Vagina (tissue), 2 donors: ENCODE measurements at places on chromosomes 1 and 21. TPM values are rescaled to one million over a fixed set of nuclear protein-coding genes. Genes with fewer than 3 reads are reported as not detected.

The FCMR gene
- total RNA-seq = 12.3 TPM

The RUNX3 gene
- total RNA-seq = 4.2 TPM

GRCh38 chr1:35386959-35387358 is 118.5 kb downstream of the ZMYM4 start:
- no peaks in the 10 kb centered on the region for H3K27me3 ChIP-seq
- no peak for DNase-seq
- no peak overlapping the region for H3K4me3 ChIP-seq
- no peaks in the 10 kb centered on the region for H3K4me1 ChIP-seq
- H3K27ac ChIP-seq = no peak overlapping the region

DNA sequence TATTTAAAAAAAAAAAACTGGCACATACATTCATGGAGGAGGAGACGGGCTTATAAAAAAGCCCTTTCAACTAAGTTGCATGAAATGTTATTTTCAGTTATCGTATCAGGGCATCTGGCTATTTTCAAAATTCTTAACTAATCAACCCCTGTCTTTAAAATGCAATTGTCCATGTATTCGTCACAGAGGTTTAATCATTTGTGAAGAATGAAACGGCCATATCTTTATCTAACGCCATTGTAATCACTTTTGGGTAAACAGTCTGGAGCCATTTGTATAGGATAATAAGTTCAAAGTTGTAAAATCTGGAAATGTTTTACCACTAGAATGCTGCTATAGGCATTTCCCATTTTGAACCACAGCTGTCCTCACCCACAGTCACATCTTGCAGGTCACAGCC is 30.4 kb downstream of the SLC30A10 start:
- H3K4me3 ChIP-seq = no peak overlapping the region
- H3K27me3 ChIP-seq = no peaks in the 10 kb centered on the region
- H3K36me3 ChIP-seq = no peaks in the 10 kb centered on the region
- no peak for DNase-seq
- H3K4me1 ChIP-seq = no peaks in the 10 kb centered on the region

DNA sequence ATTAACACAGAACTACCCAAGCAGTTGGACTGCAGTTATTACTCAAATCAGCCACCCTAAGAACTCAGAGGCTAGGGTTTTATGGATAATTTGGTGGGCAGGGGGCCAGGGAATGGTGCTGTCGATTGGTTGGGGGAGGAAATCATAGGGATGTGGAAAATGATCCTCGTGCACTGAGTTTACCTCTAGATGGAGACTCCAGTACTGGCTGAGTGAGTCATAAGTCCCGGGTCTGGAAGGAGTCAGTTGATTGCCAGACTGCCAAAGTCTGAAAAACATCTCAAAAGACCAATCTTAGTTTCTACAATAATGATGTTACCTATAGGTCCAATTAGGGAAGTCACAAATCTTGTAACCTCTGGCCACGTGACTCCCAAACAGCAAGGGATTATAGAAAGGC is 257.5 kb upstream of the PRMT6 start:
- H3K4me3 ChIP-seq = no peak overlapping the region
- no peaks in the 10 kb centered on the region for H3K4me1 ChIP-seq
- H3K36me3 ChIP-seq = no peaks in the 10 kb centered on the region

GRCh38 chr1:205108464-205108863 is 13.3 kb downstream of the RBBP5 start:
- H3K4me1 ChIP-seq = no peaks in the 10 kb centered on the region
- H3K4me3 ChIP-seq = no peak overlapping the region
- no peaks in the 10 kb centered on the region for H3K36me3 ChIP-seq
- no peaks in the 10 kb centered on the region for H3K27me3 ChIP-seq
- H3K27ac ChIP-seq = no peak overlapping the region

The GNAT2 gene
- total RNA-seq = not detected

The LMO4 gene
- total RNA-seq = 53.8 TPM

- peaks cover 49% of the 10 kb centered on the region for H3K4me1 ChIP-seq
- H3K4me3 ChIP-seq = peak overlapping the region; percentile 64
Measured at GRCh38 chr1:223845037-223845809, 524 bp downstream of the TP53BP2 start.

DNA sequence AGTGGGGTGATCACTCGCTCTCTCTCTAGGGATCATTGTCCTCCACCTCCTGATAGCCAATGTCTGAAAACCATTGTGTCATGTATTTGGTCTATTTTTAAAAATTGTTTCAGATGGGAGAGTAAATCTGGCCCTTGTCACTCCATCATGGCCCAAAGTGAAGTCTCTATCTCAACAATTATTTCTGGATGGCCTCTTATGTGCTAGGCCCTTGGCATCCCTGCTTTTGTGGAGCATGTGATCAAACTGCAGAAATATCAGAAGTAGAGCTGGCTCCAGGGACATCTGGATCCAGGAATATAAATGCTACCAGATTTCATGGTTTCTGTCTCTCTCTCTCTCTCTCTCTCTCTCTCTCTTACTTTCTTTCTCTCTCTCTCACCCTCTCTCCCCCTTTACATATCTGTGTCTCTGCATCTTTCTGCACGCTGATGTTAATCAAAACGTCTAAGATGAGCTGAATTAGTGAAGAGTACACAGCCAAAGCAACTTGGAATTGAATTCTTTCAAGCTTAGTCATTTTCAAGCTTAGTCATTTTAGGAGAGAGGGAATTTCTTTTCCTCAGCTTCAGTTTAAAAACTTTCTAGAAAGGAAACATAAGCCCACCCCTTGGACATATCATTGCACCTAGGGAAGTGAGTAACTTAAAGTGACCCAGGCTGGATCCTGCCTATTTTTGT is 47.4 kb upstream of the DOCK7 start:
- DNase-seq = no peak
- H3K27me3 ChIP-seq = no peaks in the 10 kb centered on the region
- H3K4me3 ChIP-seq = no peak overlapping the region
- no peak overlapping the region for H3K27ac ChIP-seq
- H3K4me1 ChIP-seq = no peaks in the 10 kb centered on the region

DNA sequence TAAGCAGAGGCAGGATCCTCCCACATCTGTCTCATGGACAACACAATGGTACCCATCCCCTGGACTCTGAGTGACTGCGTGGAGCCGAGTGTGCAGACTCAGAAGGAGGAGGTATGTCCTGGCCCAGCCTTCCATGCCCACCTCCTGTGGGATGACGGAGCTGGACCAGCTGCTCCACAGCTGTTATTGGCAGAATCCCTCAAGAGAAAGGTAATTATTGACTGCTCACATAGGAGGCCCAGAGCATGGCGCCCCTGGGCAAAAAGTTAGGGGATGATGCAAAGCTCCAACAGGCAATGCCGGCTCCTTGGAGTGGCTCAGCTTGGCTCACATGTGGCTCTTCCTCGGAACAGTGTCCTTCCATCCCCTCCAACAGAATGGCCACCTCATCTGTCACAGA is 12.2 kb upstream of the ACTRT2 start:
- no peak overlapping the region for H3K27ac ChIP-seq
- no peaks in the 10 kb centered on the region for H3K4me1 ChIP-seq
- no peak overlapping the region for H3K4me3 ChIP-seq
- DNase-seq = no peak
- no peaks in the 10 kb centered on the region for H3K36me3 ChIP-seq

GRCh38 chr1:182299728-182300616 is 91.6 kb downstream of the GLUL start:
- no peaks in the 10 kb centered on the region for H3K36me3 ChIP-seq
- DNase-seq = no peak
- H3K27me3 ChIP-seq = no peaks in the 10 kb centered on the region
- peaks cover 30% of the 10 kb centered on the region for H3K4me1 ChIP-seq

DNA sequence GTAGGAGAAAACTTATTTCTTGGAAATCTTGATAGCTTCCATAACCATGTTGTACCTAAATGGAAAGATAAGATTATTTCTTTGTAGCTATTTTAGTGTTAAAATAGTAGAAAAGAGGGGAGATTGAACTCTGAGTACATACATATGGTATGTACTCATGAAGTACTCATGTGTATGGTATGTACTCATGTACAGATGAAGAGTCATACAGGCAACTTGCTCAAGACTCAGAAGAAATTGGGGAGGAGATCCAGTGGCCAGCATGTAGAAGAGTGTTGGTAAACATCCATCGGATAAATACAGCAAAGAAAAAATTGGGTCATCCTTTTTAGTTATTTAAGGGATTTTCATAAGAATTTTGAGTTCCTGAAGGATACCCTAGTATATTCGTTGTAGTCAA is 29.0 kb downstream of the MDM4 start:
- no peaks in the 10 kb centered on the region for H3K27me3 ChIP-seq
- H3K4me3 ChIP-seq = no peak overlapping the region
- no peak for DNase-seq
- peaks cover 10% of the 10 kb centered on the region for H3K4me1 ChIP-seq

The RHBDL2 gene
- total RNA-seq = 9.6 TPM

The SHISAL2A gene
- 3.2 TPM for total RNA-seq

The LRRC3 gene
- total RNA-seq = 2.5 TPM

DNA sequence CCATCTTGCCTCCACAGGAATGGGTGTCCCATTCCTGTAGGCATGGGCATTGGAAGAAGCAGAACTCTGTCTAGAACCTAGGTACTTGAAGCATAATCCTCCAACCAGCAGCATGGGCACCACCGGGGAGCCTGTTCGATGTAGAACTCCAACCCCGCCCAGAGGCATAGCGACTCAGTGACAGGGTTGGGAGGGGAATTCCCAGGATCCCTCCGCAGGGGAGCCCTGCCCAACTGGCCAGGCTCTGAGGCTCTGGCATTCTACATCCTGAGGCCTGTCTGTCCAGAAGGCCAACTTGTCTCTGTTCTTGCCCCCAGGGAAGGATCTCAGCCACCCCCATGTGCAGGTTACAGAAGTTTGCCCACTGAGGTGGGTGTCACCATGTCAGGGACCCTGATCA is 38.2 kb downstream of the CACNA1S start:
- no peaks in the 10 kb centered on the region for H3K27me3 ChIP-seq
- no peaks in the 10 kb centered on the region for H3K4me1 ChIP-seq
- no peak for DNase-seq
- H3K4me3 ChIP-seq = no peak overlapping the region

- no peak overlapping the region for H3K4me3 ChIP-seq
- H3K27ac ChIP-seq = no peak overlapping the region
- no peaks in the 10 kb centered on the region for H3K27me3 ChIP-seq
- no peaks in the 10 kb centered on the region for H3K36me3 ChIP-seq
Measured at GRCh38 chr1:1451696-1452364, 2.3 kb downstream of the ATAD3C start.

DNA sequence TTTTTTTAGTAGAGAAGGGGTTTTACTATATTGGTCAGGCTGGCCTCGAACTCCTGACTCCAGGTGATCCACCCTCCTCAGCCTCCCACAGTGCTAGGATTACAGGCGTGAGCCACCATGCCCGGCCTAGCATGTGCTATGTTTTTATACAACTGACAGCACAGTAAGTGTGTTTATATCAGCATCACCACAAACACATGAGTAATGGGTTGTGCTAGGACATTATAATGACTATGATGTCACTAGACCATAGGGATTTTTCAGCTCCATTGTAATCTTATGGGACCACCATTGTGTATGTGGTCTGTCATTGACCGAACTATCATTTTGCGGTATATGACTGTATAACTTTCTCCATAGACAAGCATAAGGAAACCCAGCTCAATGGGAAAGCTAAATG is 6.3 kb downstream of the LEFTY2 start:
- DNase-seq = no peak
- H3K27me3 ChIP-seq = no peaks in the 10 kb centered on the region
- H3K4me3 ChIP-seq = no peak overlapping the region
- no peak overlapping the region for H3K27ac ChIP-seq
- H3K4me1 ChIP-seq = no peaks in the 10 kb centered on the region

GRCh38 chr1:65845535-65846060 is 52.9 kb downstream of the PDE4B start:
- DNase-seq = no peak
- H3K4me3 ChIP-seq = no peak overlapping the region
- no peaks in the 10 kb centered on the region for H3K36me3 ChIP-seq
- no peak overlapping the region for H3K27ac ChIP-seq

GRCh38 chr1:21302747-21303715 is 12.8 kb upstream of the ECE1 start:
- H3K4me3 ChIP-seq = no peak overlapping the region
- H3K27me3 ChIP-seq = no peaks in the 10 kb centered on the region
- no peaks in the 10 kb centered on the region for H3K36me3 ChIP-seq
- no peak for DNase-seq
- H3K4me1 ChIP-seq = peaks cover 82% of the 10 kb centered on the region

GRCh38 chr1:109764561-109765482 is 1.1 kb upstream of the EPS8L3 start:
- H3K27me3 ChIP-seq = no peaks in the 10 kb centered on the region
- no peak for DNase-seq
- H3K36me3 ChIP-seq = no peaks in the 10 kb centered on the region
- H3K27ac ChIP-seq = no peak overlapping the region
- peaks cover 11% of the 10 kb centered on the region for H3K4me1 ChIP-seq
- H3K4me3 ChIP-seq = no peak overlapping the region

DNA sequence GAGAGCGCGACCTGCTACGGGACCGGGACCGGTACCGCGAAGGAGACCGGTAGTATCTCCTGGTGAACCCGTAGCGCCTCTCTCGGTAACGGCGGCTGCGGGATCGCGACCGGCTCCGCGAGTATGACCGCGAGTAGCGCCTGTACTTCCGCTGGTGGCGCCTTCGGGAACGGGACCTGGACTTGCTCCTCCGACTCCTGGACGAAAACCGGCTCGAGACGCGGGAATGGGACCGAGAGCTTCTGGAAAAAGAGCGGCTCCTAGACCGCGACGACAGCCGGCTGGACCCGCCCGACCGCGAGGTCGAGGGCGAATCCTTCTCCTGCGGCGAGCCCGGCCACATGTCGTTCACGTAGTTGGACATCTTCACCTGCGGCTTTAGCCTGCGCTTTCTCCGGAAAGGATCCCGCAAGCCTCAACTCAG is 642 bp downstream of the RSRP1 start:
- no peaks in the 10 kb centered on the region for H3K36me3 ChIP-seq
- H3K27me3 ChIP-seq = no peaks in the 10 kb centered on the region
- no peak for DNase-seq
- peaks cover 31% of the 10 kb centered on the region for H3K4me1 ChIP-seq
- peak overlapping the region; percentile 96 for H3K27ac ChIP-seq

GRCh38 chr21:42892582-42892930 is 553 bp upstream of the NDUFV3 start:
- peak overlapping the region; percentile 68 for H3K4me3 ChIP-seq
- H3K27me3 ChIP-seq = no peaks in the 10 kb centered on the region
- peaks cover 16% of the 10 kb centered on the region for H3K4me1 ChIP-seq
- no peak for DNase-seq
- peak overlapping the region; percentile 93 for H3K27ac ChIP-seq
- H3K36me3 ChIP-seq = peaks cover 12% of the 10 kb centered on the region

GRCh38 chr1:178457651-178458050 is 39.1 kb downstream of the CLEC20A start:
- no peaks in the 10 kb centered on the region for H3K27me3 ChIP-seq
- no peaks in the 10 kb centered on the region for H3K4me1 ChIP-seq
- no peak overlapping the region for H3K4me3 ChIP-seq
- H3K27ac ChIP-seq = no peak overlapping the region
- no peaks in the 10 kb centered on the region for H3K36me3 ChIP-seq
- no peak for DNase-seq

The EPS15 gene
- 70.5 TPM for total RNA-seq
